ENCODE measurements at places on chromosomes 12 and 14. TPM values are rescaled to one million over a fixed set of nuclear protein-coding genes. Genes with fewer than 3 reads are reported as not detected.

Gene LAG3
- total RNA-seq, result 2.7 TPM

Gene SERPINA12
- not detected for total RNA-seq

Gene CIPC
- 80.6 TPM for total RNA-seq

Gene OR8S1
- not detected for total RNA-seq

Gene PIWIL1
- total RNA-seq, result not detected

Gene LRRC10
- total RNA-seq, result not detected

DNA sequence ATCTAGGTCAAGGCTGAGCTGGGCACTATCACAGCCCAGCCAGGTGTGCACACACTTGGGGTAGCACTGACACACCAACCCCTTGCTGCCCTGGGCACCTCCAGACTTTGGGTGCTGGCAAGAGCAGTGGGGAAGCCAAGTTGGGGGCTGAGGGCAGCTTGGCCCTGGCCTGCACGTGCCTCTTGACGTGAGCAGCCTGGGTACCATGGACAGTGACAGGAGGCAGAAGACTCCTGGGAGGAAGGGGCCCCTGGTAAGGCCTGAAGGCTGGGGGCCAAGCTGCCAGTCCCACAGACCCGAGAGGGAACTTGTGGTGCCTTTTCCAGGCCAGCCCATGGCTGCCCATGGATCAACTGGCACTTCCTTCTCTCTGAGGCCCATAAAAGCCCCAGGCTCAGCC, 124.1 kb upstream of the SFSWAP start:
- H3K4me1 ChIP-seq, result no peaks in the 10 kb centered on the region
- H3K36me3 ChIP-seq, result no peaks in the 10 kb centered on the region
- no peak overlapping the region for H3K27ac ChIP-seq
- no peak for DNase-seq

- H3K4me1 ChIP-seq, result peaks cover 19% of the 10 kb centered on the region
- H3K27me3 ChIP-seq, result no peaks in the 10 kb centered on the region
- no peak for DNase-seq
- H3K4me3 ChIP-seq, result no peak overlapping the region
- no peak overlapping the region for H3K27ac ChIP-seq
- H3K36me3 ChIP-seq, result no peaks in the 10 kb centered on the region
Observed at GRCh38 chr12:93772003-93772700, 95.0 kb downstream of the CRADD start.
